Ovary (tissue), 10 donors: ENCODE measurements at places on chromosomes 6 and 20. TPM values are rescaled to one million over a fixed set of nuclear protein-coding genes. Genes with fewer than 3 reads are reported as not detected.

DNA sequence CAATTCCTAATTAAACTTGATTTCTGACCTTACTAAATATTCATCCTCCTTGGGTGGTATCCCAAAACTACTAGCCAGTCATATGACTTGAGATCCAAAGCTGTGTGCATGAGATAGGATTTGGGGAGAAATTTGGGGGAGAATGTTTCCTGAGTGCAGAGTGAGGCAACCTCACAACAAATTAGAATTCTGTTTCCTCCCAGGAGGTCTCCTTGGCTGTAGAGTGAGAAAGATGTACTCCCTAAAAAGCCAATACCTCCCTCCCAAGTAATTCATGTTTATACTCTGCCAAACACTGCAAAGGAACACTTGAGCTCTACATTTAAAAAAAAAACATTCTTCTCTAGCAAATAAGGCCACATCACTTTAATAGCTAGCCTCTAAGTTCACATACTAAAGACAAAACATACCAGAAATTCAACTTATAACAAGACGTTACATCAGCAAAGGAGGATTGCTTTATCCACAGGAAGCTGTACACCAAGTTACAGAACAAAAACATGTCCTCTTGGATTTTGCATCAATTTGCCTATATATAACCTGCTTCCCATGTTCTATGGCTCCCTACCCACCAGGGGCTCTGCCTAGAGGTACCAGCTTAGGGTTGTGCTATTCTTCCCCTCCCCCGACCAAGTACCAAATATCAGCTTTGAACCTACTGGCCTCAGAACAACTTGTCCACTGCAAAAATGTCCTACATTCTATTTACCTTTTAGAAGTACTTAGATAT lies 15.4 kb upstream of the TMEM30A start:
- no peak for DNase-seq

GRCh38 chr6:54503144-54503543 lies 194.9 kb downstream of the TINAG start:
- DNase-seq = no peak

DNA sequence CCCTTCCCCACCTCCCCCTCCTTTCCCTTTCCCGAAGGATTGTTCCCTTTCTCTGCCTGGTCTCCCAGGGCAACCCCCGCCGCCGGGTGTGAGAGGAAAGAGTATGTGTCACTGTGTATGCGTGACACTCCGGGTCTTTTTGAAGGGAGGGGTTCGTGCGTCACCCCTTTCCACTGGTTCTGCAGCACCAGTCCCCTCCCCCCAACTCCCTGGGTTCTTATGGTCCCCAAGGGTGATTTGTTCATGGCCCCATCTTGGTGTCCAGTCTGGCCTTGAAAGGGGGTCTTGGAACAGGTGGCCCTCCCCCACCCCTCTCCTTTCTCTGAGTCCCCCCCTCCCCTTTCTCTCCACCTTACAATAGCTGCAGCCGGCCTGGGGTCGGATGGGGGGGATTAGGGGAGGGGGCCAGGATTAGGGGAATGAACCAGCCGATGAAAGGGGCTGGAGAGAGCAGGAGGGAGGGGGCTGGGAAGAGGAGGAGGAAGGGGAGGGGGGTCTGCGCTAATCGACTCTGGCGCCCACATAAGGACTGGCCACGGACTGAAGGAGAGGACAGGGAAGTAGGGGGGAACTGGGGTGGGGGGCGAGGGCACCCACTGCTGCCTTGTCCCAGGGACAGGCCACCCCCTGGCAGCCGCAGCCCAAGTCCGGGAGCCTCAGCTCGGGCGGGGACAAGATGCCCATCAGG lies 1.3 kb upstream of the RING1 start:
- peak; percentile 38 for DNase-seq

DNA sequence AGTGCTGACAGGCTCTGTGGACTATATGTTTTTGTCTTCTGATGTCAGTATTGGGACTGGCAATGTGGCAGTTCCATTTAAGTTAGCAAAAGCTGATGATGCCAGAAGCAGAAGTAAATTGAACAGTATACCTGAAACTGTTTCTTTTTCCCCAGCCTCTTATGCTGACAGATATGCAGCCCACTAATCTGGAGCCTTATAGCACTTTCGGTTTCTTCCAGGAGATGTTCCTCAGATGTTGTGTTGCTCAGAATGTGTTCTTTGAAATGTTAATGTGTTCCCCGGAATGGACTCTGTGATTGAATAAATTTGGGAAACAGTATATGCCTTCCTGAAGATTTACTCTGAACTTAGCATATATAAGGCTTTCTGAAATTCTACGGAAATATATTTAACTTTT lies 80.7 kb upstream of the MRAP2 start:
- DNase-seq = no peak

GRCh38 chr6:112029045-112029822 lies 24.7 kb upstream of the CCN6 start:
- DNase-seq = peak; percentile 57

DNA sequence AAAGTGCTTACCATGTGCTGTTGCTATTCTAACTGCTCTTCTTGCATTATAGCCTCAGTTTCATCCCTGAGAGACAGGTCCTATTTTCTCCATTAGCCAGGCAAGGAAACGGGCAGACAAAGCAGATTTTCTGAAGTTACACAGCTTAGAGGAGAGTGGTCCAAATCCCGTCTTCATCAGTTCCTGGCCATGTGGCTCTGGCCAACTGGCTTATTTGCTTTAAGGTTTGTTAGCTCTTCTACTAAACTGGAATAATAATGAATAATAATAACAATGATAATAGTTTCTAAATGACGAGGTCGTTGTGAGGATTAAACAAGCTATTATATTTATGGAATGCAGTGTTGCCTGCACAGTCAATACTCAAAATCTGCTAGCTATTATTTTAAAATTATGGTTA lies 35.8 kb upstream of the BCAS1 start:
- no peak for DNase-seq

GRCh38 chr20:53487461-53488200 lies 106.0 kb downstream of the ZNF217 start:
- DNase-seq = no peak

The GHRH gene
- not detected for total RNA-seq

The TMC2 gene
- 0.15 TPM for total RNA-seq

The NR2E1 gene
- not detected for total RNA-seq

DNA sequence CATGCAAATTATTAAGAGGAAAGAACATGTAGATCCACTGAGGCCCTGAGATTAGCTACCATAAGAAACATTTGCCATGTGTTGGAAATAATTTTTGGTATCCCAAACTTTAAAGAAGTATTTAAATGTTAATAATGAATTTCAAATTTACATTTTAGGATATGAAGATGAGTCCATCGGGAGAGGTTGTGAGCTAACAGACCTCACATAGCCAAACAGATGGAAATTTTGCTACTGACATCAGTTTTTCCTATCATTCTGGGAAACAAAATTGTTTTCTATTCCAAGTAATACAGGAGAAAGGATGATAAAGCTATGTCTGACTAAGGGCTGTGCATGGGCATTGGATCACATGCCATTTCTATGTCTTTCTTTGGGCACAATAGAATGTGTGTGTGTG lies 809.6 kb downstream of the TENT5A start:
- DNase-seq = no peak

DNA sequence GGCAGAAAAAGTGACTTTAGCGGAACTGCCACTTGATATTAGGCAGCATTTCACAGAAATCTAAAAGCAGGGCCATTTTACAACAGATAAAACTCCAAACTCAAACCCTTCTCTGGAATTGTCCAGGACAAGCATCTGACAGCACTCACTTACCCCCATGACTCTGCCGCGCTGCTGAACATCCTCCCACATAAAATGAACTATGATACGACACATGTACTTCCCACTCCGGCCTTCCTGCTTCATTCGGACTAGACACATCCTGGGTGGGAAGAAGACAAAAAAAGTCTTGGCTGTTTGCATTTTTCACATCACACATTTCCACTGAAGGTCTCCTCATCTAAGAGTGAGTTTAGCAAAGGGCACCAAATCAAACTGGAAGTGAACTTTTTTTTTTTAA lies 54.8 kb upstream of the FAM83C start:
- DNase-seq = no peak

DNA sequence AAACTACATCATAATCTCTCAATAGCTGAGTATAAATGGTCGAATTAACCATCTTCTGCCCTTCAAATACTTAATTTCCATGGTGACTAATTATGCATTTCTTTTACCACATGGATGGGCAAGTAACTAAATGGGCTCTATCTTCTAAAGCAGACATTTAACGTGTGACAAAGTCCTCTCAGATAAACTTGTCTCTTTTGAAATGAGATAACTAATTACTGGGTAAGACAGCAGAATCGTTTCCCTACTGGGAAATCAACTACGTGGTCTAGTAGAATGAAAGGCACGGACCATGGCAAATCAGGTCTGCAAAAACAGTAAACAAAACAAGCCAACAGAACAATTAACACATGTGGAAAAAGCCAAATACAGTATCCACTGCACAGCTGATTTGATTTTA lies 137.7 kb downstream of the BACH2 start:
- DNase-seq = no peak

DNA sequence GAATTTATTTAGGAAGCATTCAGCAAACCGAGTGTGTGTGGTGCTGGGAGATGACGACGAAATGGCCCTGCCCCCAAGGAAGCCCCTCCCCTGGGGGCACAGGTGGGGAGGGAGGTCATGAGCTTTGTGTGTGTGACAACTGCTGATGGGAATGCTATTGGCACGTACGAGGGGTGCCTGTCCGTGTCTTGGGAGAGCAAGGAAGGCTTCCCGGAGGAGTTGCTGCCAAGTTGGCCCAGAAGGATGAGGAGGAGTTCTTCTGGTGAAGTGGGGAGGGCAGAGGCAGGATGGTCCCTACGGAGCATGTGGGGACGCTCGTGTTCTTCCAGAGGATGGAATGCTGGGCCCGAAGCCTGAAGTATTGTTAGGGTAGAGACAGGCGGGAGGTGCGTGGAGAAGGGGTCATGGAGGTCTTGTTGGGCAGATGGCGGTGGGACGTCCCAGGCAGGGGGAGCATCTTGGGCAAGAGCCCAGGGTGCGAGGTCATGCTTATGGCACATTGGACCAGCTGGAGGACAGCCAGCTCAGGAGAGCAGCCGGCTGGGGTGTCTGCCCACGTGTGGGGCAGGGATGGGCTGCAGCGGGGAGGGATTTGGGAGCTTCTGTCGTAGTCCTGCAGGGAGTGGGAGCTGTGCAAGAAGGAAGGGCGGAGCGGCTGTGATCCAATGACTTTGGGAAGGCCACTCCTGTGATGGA lies 46.1 kb downstream of the SYNJ2 start:
- DNase-seq = no peak

DNA sequence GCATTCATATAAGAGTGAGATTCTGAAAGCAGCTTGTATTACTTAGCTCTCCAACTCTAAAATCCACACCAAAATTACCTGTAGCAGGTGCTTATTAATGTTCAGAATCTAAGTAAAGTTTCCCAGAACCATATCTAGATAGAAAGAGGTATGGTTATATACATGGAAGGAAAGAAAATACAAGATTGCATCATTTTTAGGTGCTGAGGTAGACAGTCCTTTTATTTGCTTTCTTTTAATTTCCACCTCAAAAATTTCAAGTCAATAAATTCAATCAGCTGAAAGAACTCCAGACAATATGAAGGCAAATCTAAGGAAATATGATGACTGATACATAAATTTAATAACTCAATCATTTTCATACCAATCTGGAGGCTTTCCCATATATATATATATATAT lies 521.9 kb downstream of the PKHD1 start:
- DNase-seq = no peak

The GNAS-AS1 gene
- 0.12 TPM for total RNA-seq

DNA sequence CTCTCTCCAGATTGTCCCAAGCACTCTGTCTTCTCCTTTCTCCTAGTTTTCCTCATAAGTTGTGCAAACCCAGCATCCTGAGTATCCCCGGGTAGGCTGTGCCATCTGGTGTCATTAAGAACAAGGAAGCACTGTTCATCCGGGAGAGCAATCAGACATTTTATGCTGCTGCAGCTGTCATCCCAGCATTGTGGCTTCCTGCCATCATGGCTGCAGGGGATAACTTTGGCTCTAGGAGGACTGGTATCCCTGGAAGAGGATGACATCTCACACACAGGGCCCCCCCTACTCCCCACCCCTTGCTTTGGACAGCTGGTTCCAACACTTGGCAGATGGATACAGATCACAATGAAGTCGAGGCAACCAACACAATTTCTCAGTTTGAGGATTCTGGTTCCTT lies 1195.1 kb upstream of the MAP3K7 start:
- DNase-seq = no peak

The LTA gene
- total RNA-seq = 1.3 TPM

DNA sequence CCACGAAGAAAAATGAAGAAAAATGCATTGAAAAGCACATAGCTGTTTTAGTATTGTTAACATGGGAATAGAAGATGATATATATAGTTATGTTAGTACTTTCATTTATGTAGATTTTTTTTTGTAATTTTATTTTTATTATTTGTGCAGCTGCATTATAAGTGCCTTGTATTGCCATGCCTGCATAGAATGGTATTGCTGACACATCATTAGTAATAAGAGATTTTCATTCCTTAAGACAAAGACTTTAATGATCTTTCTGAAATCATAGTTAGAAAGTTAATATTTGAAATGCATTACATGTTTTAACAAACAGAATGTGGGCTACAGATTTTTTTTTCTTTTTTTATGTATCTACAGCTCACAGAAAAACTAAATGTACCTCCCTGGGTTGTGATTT lies 506.5 kb downstream of the NKAIN2 start:
- DNase-seq = no peak

DNA sequence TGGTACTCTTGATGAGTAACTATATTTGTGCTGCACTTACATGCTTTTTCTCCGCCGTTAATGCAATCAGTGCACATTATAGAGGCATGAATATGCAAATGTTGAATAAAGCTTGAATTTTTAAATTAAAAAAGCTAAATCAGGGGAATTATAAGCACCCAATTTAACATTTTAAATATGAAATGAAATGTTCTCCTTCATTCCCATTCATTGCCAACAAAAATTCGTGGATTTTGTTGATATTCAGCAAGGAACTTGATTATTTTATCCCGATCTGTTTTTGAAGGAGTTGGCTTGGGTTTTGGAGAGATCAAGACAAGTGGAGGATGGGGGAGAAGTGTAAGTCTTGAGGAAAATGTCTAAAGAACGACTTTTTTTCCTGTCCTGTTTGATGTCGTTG lies 318.7 kb upstream of the SOX4 start:
- DNase-seq = no peak

The CPNE5 gene
- 22.1 TPM for total RNA-seq

The ZNF512B gene
- total RNA-seq = 20.2 TPM

The CD2AP gene
- total RNA-seq = 14.6 TPM

The GLP1R gene
- total RNA-seq = not detected

The GABRR1 gene
- total RNA-seq = not detected

- no peak for DNase-seq
Observed at GRCh38 chr20:4998160-4998651, 3.1 kb downstream of the SLC23A2 start.

The PLAGL1 gene
- 32.1 TPM for total RNA-seq

The TPX2 gene
- 0.36 TPM for total RNA-seq

DNA sequence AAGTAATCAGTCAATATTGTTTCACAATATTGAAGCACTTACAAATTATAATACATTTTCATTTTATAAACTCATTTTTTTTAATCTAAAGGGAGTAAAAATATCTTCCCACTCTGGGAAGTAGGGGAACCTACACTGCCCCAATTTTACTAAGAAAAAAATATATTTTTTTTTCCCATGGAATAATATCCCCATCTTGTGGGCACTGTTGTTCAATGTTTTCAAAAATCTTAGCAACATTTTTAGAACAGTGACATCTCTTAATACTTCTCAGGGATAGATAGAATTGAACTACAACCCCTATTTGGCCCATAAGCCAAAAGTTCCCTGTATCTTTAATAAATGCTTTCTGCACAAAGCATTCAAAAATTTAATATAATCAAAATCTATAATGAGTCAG lies 42.9 kb downstream of the ARHGAP18 start:
- DNase-seq = no peak

The LRRN4 gene
- total RNA-seq = 2.0 TPM
